NCI-H1092 treated with DMSO at 0.1 percent for 48 hours (cell line): ENCODE measurements at places on chromosomes 7 and 10.

- DNase-seq, result no peak
Observed at GRCh38 chr7:24912874-24913514, 67.0 kb downstream of the OSBPL3 start.

DNA sequence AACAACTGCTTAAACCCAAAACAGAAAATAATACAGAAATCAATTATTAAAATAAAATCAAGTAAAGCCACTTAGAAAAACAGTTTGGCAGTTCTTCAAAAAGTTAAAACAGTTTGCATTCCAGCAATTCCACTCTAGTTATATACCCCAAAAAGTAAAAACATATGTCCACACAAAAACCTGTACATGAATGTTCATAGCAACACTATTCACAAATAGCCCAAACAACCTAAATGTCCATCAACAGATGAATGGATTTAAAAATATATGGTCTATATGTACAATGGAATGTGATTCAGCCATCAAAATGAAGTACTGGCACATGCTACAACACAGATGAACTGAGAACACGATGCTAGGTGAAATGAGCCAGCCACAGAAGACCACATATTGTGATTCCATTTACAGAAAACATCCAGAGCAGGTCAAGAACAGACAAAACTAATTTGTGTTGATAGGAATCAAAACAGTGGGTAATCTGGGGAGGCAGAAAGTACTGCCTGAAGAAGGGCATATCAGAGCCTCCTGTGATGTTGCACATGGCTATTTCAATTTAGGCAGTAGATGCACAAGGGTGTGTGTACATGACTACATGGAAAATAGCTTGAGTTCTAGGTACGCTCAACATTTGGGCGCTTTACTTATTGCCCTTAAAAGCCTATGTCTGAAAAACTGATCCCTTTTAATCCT is 66.3 kb downstream of the CYTH3 start:
- no peak for DNase-seq

- no peak for DNase-seq
Observed at GRCh38 chr10:107450056-107450455, 285.6 kb upstream of the SORCS1 start.

GRCh38 chr7:124397134-124397533 is 364.3 kb upstream of the TMEM229A start:
- DNase-seq, result no peak

- DNase-seq, result no peak
Observed at GRCh38 chr7:42739638-42740037, 172.2 kb downstream of the C7orf25 start.

DNA sequence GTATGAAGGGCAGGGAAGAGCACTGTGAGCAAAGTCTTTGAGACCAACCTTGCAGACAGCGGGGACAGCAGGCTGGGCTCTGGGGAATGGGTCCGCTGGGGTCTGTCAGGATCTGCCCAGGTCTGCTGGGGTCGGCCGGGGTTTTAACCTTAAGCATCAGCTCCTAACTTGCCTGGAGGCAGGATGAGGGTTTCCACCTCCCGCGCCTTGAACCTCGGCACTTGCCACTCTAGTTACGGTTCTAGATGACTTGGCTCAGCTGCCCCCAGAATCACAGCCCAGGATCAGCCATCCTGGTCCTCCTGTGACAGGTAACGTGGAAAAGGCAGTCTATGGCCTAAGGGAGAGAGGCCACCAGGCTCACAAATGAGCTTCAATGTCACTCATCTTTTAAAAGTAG is 50.4 kb upstream of the CACUL1 start:
- DNase-seq, result no peak

GRCh38 chr7:130560972-130561371 is 69.1 kb downstream of the MEST start:
- DNase-seq, result no peak

- no peak for DNase-seq
Observed at GRCh38 chr7:71385330-71385729, 253.4 kb downstream of the GALNT17 start.
